ENCODE measurements at places on chromosomes 1 and 21.

DNA sequence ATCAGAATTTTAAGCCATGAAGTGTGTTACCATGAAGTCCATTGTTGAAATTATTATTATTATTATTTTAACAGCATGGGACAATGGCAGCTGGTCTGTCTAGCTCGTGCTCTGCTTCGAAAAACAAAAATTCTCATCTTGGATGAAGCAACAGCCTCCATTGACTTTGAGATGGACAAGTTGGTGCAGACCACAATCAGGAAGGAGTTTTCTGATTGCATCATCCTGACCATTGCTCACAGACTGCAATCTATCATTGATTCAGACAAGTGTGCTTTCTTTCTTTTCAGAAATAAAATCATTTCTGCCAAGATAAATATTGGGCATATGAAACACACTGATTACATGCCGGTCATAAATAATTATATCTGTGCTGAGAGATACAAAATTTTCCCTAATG, 21.0 kb downstream of the HSPA13 start:
- DNase-seq = no peak

GRCh38 chr21:46029186-46029924, 47.8 kb downstream of the COL6A1 start:
- DNase-seq = no peak

DNA sequence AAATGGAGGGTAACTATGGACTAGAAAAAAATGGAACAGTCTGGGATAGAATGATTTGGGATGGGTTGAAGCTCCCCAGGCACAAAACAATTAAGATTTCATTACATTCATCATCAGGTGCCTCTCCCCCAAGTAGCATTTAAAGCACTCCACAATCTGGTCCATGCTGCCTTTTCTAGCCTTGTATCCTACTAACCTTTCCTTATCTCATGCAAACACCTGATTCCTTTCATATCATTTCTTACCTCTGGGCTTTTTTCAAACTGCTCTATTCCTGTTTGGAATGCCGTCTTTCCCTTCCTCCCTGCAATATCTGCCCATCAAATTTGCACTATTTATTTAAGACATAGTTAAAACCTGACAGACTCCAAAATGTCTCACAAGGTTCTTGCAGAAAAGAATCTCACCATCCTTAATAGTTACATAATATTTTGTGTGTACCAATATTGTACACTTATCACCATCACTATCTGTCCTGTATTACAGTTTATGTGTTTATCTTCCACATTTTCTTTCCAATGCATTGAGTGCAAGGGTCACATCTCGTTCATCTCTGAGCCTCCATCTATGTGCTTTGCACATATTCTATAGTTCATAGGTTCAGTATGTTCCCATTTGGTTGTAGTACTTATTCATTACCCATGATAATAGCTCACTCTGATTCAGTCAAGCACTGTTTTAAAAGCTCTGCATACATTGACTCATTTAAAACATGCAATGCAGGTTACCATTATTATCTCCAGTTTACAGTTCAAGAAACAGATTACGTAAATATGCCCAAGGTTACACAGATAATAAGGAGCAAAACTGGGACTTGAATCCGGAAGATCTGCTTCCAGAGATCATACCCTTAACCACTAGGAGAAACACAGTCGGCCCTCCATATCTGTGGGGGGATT, 16.1 kb upstream of the SHCBP1L start:
- no peak for DNase-seq

DNA sequence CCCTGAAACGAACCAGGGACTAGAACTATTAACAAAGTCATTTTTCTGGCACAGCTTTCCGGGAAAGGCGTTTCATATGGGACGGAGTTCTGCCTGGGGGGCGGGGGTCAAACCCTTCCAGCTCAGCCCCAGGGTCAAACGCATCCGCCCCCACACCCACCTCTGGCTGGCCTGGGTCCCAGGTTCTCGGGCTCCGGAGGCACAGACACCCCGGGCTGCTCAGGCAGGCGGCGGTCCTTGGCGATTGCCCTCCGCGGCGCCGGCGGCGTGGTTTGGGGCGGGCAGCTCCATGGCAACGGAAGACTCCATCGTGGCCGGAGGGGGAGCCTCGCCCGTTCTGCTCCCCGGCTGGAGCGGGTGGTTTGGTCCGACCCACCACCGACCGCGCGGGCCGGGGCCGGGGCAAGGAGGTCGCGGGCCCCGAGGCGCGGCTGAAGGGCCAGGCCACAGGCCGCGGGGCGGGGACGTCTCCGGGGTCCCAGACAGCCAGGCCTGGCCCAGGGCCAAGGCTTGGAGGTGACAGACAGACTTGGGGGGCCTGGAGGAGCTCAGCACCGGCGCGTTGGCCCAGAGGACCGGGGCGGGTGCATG, at the start of gene CFAP74:
CFAP74 (minus strand) TSS at position 246 of the 591 bp plus-strand sequence. CDS start 12,830 bp downstream, outside the sequence.
- DNase-seq = peak; percentile 60

DNA sequence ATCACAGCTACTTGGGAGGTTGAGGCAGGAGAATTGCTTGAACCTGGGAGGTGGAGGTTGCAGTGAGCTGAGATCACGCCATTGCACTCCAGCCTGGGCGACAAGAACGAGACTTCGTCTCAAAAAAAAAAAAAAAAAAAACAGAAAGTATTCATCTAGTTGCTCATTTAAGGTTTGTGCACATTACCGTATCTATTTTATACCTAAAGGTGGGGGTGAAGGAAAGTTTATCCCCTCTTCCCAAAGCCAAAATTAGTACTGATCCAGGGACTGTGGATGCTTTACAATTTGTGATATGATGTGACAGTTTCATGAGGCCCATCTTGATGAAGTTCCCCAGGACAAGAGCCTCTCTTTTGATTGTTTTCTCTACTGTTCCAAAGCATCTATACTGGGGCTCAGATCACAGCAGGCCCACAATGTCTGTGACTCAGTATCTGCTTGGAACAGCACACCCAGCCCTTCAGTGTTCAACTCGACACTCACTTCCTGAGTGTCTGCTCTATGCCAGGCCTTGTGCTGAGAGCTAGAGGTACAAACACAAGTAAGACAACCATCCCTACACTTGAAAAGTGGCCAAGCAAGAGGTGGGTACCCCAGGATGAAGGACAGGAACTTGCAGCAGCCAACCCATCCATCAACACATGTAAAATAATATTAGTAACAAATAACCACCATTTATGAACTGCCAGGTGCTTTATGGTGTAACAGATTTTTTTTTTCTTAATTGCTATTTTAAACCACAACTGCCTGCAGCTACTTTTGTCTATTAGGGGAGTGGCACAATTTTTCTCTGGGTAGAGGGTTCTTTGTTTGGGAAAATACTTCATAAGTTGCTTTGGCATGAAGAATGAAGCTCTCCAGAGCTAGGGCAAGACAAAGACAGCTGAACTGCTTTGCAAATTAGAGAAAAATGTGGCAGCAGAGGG, 29.0 kb upstream of the KHDRBS1 start:
- DNase-seq = no peak

DNA sequence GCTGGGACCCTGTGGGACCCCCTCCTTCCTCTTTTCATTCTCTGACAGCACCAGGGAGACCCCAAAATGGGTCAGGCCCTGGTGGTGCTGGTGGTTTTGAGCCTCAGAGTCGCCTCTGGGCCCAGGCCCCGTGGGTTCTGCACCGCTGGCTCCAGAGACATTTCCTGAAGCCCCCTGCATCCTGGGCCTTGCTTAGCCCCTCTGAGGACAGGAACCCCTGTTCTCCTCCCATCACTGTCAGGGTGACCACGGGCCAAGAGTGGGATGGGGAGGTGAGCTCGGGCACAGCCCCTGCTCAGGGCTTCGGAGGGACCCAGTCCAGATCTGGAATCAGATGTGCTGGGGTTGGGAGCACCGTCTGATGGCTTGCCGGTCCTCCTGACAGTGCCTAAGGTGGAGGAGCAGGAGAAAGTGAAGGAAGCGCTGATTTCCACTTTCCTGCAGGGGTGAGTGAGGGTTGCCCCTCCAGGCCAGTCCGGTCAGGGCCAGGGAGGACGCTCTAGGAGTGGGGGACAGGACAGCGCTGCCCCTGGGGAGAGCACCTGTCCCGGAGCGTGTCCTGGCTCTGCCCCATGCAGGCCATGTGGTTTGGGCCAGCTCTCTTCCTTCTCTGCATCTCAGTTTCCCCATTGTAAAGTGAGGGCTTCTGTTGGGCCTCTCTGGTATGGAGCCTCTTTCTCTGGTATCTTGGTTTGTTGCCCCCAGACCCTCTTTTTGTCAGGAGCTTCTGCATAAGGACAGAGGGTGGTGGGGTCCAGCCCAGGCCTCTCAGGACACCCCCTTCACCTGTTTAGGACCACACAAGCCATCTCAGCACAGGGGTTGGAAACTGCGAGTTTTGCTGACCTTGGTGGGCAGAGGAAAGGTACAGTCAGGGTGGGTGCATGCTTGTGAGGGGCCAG, 71.0 kb downstream of the TRIM11 start:
- DNase-seq = no peak

DNA sequence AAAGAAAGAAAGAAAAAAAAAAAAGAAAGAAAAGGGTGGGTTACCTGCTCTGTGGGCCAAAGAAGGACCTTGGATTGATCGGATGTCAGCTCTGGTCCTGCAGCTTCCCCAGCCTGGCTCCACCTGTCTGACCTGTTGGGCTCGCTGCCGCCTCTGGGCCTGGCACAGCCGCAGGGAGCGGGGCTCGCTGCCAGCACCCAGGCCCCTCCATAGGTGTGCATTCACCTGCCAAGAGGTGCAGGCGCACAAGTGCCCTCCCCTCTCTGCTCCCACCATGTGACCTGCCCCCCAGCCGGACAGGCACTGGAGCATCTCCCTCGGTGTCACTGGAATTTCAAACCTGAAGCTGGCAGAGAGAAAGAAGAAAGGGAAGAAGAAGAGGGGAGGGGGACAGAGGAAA, 33.1 kb upstream of the GPR157 start:
- DNase-seq = no peak

DNA sequence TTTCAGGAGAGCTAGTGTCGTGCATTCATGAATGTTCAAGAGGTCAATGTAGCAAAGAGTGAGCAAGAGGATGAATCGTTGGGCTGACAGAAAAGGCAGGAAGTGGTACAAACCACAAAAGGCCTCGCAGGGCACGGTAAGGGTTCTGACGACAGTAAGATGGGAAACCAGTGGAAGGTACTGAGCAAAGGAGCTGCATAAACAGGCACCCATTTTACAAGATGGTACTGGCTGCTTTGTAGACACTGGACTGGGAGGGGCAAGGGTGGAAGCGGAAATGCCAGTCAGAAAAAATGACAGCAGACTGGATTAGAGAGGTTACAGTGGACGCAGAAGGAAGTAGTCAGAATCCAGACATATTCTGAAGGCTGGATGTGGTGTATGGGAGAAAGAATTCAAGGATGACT, 123.5 kb downstream of the PTPN14 start:
- no peak for DNase-seq

- no peak for DNase-seq
Observed at GRCh38 chr21:45169001-45169400, 94.6 kb downstream of the ADARB1 start.

GRCh38 chr1:99629164-99629563, 16.7 kb upstream of the PALMD start:
- no peak for DNase-seq

- no peak for DNase-seq
Observed at GRCh38 chr1:81974222-81974841, 173.6 kb downstream of the ADGRL2 start.

DNA sequence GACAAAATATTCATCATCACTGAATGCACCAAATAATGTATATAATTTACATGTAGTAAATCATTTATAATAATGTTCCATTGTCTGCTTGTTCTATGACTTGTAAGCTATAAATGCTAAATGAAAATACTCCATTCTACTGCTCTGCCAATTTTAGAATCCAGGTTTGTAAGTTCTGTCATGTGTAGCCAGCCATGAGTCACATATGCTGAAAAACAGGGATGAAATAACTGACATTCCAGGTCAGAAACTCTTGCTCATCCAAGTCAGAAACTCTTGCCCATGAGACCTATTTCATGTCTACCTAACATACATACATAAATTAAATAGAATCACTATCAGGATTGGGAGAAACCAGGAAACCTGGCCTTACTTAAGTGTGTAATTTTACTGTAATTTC, 95.6 kb downstream of the ASH1L start:
- no peak for DNase-seq

DNA sequence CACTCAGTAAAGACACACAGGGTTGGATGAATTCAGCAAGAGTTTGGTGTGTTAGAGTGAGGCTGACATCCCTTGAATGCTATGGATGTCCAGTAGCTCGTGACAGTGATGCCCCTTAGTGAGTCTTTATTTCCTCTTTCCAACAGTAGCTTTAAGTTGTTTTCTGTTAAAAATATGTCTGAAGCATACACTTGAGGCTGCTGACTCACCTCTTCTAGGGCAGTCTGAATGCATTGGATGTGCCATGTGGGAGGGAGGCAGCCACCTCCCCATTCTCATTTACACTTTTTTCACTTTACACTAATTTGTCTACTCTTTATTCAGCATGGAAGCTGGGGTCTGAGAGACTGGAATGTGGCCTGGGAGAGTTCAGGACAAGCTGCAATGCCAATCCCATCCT, 17.6 kb downstream of the NOS1AP start:
- no peak for DNase-seq
